ENCODE measurements at places on chromosomes 11 and 22. TPM values are rescaled to one million over a fixed set of nuclear protein-coding genes. Genes with fewer than 3 reads are reported as not detected.

DNA sequence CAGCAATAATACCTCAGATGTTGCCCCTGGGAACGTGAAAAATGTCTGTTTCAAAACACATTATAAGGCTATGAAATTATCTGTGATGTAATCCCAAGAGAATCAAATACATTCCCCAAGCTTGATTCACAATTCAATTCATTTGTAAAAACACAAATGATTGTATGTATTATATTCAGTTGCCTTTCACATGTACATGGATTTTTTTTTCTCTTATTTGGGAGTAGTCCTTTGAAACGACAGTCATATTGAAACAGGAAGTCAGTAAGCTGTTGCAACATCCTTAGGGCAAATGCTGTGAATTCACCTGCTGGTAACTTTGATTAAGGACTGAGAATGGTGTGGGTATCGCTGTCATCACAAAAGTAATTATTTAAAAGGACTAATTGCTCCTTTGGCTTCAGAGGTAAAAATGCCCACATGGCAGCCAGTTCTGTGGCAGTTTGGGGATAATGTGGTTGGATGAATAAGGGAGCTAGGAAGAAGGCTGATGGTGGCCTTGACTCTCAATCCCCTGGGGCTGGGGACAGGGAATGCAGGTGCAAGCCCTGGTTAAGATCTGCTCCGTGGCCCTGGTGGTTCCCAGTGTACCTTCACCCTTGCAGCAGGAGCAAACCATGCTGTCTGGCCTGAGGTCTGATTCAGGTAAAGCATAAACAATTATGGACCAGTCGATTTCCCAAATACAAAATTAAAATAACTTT is 13.2 kb downstream of the EHF start:
- no peaks in the 10 kb centered on the region for H3K27me3 ChIP-seq
- H3K4me3 ChIP-seq: no peak overlapping the region
- no peak overlapping the region for H3K27ac ChIP-seq
- DNase-seq: no peak

- H3K4me3 ChIP-seq: no peak overlapping the region
- no peak for DNase-seq
- H3K4me1 ChIP-seq: no peaks in the 10 kb centered on the region
- H3K27me3 ChIP-seq: no peaks in the 10 kb centered on the region
Observed at GRCh38 chr11:15176646-15177163, 62.0 kb downstream of the INSC start.

GRCh38 chr22:50303848-50304527 is 3.5 kb downstream of the PLXNB2 start:
- no peak overlapping the region for H3K4me3 ChIP-seq
- H3K36me3 ChIP-seq: peaks cover 2% of the 10 kb centered on the region
- peak overlapping the region; percentile 89 for H3K27ac ChIP-seq
- H3K4me1 ChIP-seq: peaks cover 43% of the 10 kb centered on the region
- no peaks in the 10 kb centered on the region for H3K27me3 ChIP-seq
- DNase-seq: peak; percentile 58

GRCh38 chr22:39592081-39593065 is 21.8 kb downstream of the CACNA1I start:
- H3K27me3 ChIP-seq: no peaks in the 10 kb centered on the region
- H3K4me1 ChIP-seq: peaks cover 5% of the 10 kb centered on the region
- no peak for DNase-seq
- H3K36me3 ChIP-seq: no peaks in the 10 kb centered on the region
- no peak overlapping the region for H3K4me3 ChIP-seq

Gene CALCA
- not detected for total RNA-seq

Gene IRAG1
- total RNA-seq: 0.35 TPM

Gene SHISA8
- total RNA-seq: 1.4 TPM

Gene B4GALNT4
- 35.6 TPM for total RNA-seq

DNA sequence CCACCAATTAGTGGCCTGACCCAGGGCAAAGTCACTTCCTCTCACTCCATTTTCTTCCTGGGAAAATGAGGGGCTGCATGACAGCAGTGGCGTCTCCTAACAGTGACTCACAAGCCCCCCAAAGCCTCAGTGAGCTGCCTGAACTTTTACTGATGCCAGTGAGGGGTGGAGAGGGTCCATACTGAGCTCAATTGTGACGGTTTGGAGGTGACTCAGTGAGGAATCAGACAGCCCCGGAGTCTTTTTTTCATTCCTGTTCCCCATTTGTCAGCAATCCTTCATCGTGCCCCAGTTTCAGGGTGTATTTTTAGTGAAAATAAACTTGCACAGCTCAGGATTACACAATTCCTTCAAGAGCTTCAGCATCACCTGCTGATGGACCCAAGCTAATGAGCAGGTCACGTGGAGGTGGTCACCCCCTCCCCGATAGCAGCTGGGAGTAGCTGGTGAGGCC is 30.1 kb upstream of the RASD2 start:
- H3K36me3 ChIP-seq: no peaks in the 10 kb centered on the region
- no peaks in the 10 kb centered on the region for H3K4me1 ChIP-seq
- DNase-seq: no peak
- H3K27me3 ChIP-seq: no peaks in the 10 kb centered on the region

Gene GAL3ST1
- total RNA-seq: 8.9 TPM

DNA sequence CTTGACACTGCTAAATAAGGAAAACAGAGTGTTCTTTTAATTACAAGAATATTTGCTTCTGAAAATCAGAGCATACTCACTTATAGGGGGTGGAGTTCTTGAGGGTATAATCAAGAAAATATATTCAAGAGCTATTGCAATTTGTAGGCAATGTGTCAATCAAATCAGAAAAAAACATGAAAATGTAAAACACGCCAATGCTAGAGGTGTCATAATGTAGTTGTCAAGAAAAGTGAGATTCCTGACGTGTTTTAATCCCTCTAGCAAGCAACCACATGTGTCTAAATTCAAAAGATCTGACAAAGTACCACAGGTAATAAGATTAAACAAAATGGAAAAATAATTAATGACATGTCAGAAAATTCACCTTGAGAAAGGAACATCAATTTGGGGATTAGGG is 1440.7 kb upstream of the RAG2 start:
- H3K27ac ChIP-seq: no peak overlapping the region
- no peak for DNase-seq
- H3K4me3 ChIP-seq: no peak overlapping the region
- H3K4me1 ChIP-seq: no peaks in the 10 kb centered on the region

- peaks cover 26% of the 10 kb centered on the region for H3K4me1 ChIP-seq
- no peak overlapping the region for H3K27ac ChIP-seq
- no peaks in the 10 kb centered on the region for H3K36me3 ChIP-seq
- H3K4me3 ChIP-seq: no peak overlapping the region
- no peaks in the 10 kb centered on the region for H3K27me3 ChIP-seq
- no peak for DNase-seq
Observed at GRCh38 chr11:86588566-86589090, 83.8 kb downstream of the ME3 start.

GRCh38 chr11:120172054-120172911 is 34.4 kb upstream of the TRIM29 start:
- H3K27me3 ChIP-seq: no peaks in the 10 kb centered on the region
- peaks cover 8% of the 10 kb centered on the region for H3K4me1 ChIP-seq
- H3K36me3 ChIP-seq: no peaks in the 10 kb centered on the region
- DNase-seq: peak; percentile 87

Gene CNGA4
- total RNA-seq: 0.56 TPM

Gene LRRC75B
- 18.6 TPM for total RNA-seq
